ENCODE measurements at places on chromosomes 6 and 20. TPM values are rescaled to one million over a fixed set of nuclear protein-coding genes. Genes with fewer than 3 reads are reported as not detected.
A peak's percentile ranks its signal among the peaks of the same experiment; 100 is the strongest.

Gene SCAND1
- 199 TPM for total RNA-seq

Gene COL20A1
- not detected for total RNA-seq

Gene SERINC3
- total RNA-seq, result 89.1 TPM

Gene CHMP4B
- 85.8 TPM for total RNA-seq

Gene HLA-DRA
- total RNA-seq, result 145 TPM

Gene SLC35D3
- total RNA-seq, result 0.23 TPM

Gene CD109
- total RNA-seq, result 8.1 TPM

DNA sequence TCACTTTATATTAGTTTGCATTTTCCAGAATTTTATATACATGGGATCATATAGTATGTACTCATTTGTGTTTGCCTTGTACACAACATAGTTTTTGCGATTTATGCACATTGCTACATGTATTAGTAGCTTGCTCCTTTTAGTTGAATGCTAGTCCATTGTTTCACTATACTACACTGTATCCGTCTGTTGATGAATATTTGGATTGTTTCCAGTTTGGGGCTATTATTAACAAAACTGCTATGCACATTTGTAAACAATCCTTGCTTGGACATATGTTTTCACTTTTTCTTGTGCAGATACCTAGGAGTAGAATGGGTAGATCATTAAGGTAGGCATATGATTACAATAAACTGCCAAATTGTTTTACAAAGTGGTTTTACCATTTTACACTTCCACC, 3.9 kb upstream of the LRRC1 start:
- no peaks in the 10 kb centered on the region for H3K36me3 ChIP-seq
- no peaks in the 10 kb centered on the region for H3K27me3 ChIP-seq
- no peak for DNase-seq
- H3K4me1 ChIP-seq, result no peaks in the 10 kb centered on the region
- no peak overlapping the region for H3K4me3 ChIP-seq

- no peaks in the 10 kb centered on the region for H3K27me3 ChIP-seq
- H3K27ac ChIP-seq, result no peak overlapping the region
- peak overlapping the region; percentile 37 for H3K4me3 ChIP-seq
- DNase-seq, result peak; percentile 30
- no peaks in the 10 kb centered on the region for H3K36me3 ChIP-seq
Measured at GRCh38 chr6:27757307-27757706, 154.9 kb downstream of the OR2B2 start.

GRCh38 chr6:156933201-156934068, 156.3 kb downstream of the ARID1B start:
- H3K27me3 ChIP-seq, result no peaks in the 10 kb centered on the region
- H3K4me1 ChIP-seq, result peaks cover 10% of the 10 kb centered on the region
- H3K36me3 ChIP-seq, result no peaks in the 10 kb centered on the region
- H3K4me3 ChIP-seq, result no peak overlapping the region

DNA sequence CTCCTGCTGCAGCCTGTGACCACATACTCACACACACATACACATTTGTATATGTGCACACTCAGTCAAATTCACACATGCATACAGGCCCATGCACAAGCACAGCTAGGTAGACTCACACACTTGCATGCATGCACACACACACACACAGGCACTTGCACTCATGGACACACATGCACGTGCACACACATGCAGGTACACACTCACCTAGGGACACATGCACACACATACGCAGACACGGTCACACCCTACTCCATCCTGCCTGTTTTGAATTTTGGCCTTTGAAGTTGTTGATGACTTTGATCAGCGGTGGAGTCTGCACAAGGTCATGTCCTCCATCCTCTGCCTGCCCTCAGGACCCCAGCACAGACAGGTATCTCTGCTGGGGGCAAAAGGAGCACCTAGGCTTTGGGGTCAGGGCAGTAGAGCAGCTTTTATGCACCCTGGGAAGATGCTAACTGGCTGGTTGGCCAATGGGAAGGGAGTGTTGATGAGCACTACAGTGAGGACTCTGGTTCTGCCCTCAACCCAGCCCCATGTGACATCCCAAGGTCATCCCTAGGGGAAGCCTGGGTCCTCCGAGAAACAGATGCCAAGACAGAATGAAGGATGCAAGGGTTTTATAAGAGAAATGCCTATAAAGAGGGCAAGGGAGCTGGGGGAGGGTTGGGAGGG, 218.3 kb downstream of the SLC24A3 start:
- no peak overlapping the region for H3K27ac ChIP-seq
- no peaks in the 10 kb centered on the region for H3K27me3 ChIP-seq
- no peak overlapping the region for H3K4me3 ChIP-seq
- no peaks in the 10 kb centered on the region for H3K36me3 ChIP-seq
- no peak for DNase-seq
- no peaks in the 10 kb centered on the region for H3K4me1 ChIP-seq

GRCh38 chr6:36997811-36998722, 7.4 kb upstream of the FGD2 start:
- H3K27ac ChIP-seq, result peak overlapping the region; percentile 74
- DNase-seq, result peak; percentile 82
- H3K36me3 ChIP-seq, result no peaks in the 10 kb centered on the region
- no peaks in the 10 kb centered on the region for H3K4me1 ChIP-seq
- H3K27me3 ChIP-seq, result no peaks in the 10 kb centered on the region

DNA sequence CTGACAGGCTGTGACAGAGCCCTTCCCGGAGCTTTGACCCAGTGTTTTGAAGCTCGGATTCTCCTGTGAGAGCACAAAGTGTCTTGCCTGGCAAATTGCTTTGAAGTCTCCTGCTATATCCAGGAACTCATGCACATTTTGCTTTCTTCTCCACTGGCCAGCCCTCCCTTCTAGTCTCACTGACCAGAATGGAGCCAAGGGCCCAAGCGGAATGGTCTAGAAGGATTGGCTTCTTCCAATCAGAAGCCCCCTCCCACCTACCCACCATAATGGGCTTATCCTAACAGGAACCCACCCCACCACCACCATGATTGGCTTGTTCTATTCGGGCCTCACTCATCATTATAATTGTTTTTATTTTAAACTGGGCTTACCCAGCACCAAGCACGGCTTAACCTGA, 130.1 kb downstream of the PXDC1 start:
- no peaks in the 10 kb centered on the region for H3K27me3 ChIP-seq
- H3K4me1 ChIP-seq, result no peaks in the 10 kb centered on the region
- H3K4me3 ChIP-seq, result no peak overlapping the region
- no peaks in the 10 kb centered on the region for H3K36me3 ChIP-seq
- DNase-seq, result no peak

- H3K27ac ChIP-seq, result peak overlapping the region; percentile 93
- no peaks in the 10 kb centered on the region for H3K27me3 ChIP-seq
- H3K4me3 ChIP-seq, result no peak overlapping the region
- peak; percentile 51 for DNase-seq
Measured at GRCh38 chr6:35602133-35602946, 86.4 kb downstream of the FKBP5 start.

DNA sequence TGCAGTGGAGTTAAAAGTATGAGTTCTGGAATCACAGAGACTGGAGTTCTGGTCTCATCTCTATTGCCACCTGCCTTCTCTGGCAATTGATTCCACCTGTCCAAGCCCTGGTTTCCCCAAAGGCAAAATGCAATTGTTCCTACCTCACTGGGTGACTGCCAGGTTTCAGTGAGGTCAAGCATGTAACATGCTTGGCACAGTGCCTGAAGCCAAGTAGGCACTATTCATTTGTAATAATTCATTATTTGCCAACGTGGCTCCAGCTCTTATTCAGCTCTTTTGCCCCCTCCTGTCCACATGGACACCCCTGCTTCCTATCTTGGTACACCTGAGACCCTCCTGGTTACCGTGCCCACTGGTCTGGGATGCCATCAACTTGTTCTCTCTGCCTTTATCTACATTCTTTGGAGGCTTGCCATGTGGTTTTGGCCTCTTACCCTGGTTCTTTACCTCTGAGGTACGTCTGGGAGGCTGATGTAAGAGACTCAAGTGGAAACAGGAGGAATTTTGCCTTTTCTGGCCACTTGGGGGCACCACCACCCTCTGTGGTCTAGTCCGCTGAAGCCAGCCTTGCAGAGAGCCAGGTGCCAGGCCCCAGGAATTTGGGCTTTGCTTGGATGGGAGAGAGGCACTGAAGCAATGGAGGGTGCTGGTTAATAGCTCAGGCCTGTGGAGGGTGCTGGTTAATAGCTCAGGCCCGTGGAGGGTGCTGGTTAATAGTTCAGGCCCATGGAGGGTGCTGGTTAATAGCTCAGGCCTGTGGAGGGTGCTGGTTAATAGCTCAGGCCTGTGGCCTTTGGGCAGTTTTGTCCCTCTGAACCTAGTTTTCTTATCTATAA, 1.7 kb downstream of the KCNK15 start:
- no peaks in the 10 kb centered on the region for H3K4me1 ChIP-seq
- peak; percentile 71 for DNase-seq
- no peak overlapping the region for H3K4me3 ChIP-seq
- no peaks in the 10 kb centered on the region for H3K27me3 ChIP-seq
- no peak overlapping the region for H3K27ac ChIP-seq
- H3K36me3 ChIP-seq, result no peaks in the 10 kb centered on the region
